ENCODE measurements at places on chromosomes 7 and 10. TPM values are rescaled to one million over a fixed set of nuclear protein-coding genes. Genes with fewer than 3 reads are reported as not detected.
A peak's percentile ranks its signal among the peaks of the same experiment; 100 is the strongest.

Gene PITRM1
- total RNA-seq: 63.5 TPM

Gene MMP21
- total RNA-seq: not detected

Gene SPOCK2
- total RNA-seq: 4.8 TPM

Gene C7orf57
- total RNA-seq: 3.2 TPM

GRCh38 chr7:28448708-28449107 lies 36.4 kb downstream of the CREB5 start:
- no peak overlapping the region for H3K4me3 ChIP-seq
- peaks cover 30% of the 10 kb centered on the region for H3K27me3 ChIP-seq
- H3K27ac ChIP-seq: no peak overlapping the region
- H3K4me1 ChIP-seq: no peaks in the 10 kb centered on the region
- no peak for DNase-seq

DNA sequence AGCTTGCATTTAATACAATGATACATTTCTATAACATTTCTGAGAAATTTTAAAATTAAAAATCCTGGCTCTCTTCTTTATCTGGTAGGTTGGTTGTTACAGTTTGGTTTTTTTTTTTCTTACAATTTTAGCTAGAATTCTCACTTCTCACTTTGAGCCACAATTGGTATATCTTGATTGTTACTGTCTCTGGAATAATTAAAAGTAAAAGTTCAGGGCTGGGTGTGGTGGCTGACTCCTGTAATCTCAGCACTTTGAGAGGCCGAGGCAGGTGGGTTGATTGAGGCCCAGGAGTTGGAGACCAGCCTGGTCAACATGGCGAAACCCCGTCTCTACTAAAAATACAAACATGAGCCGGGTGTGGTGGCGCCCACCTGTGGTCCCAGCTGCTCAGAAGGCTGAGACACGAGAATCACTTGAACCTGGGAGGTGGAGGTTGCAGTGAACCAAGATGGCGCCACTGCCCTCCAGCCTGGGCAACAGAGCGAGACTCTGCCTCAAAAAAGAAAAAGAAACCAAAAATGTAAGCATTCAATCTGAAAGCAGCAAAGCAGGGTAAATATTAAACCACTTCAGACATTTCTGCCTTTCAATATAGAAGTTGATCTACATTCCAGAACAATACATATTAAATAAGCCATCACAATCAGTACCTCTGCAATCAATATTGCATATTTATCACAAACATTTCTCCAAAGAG lies 88.6 kb upstream of the PFKP start:
- no peak overlapping the region for H3K4me3 ChIP-seq
- DNase-seq: no peak
- no peaks in the 10 kb centered on the region for H3K36me3 ChIP-seq
- H3K4me1 ChIP-seq: no peaks in the 10 kb centered on the region

GRCh38 chr10:111837985-111838384 lies 345.6 kb downstream of the GPAM start:
- no peak overlapping the region for H3K4me3 ChIP-seq
- DNase-seq: no peak
- no peaks in the 10 kb centered on the region for H3K4me1 ChIP-seq
- H3K27me3 ChIP-seq: no peaks in the 10 kb centered on the region
- no peaks in the 10 kb centered on the region for H3K36me3 ChIP-seq
- no peak overlapping the region for H3K27ac ChIP-seq

DNA sequence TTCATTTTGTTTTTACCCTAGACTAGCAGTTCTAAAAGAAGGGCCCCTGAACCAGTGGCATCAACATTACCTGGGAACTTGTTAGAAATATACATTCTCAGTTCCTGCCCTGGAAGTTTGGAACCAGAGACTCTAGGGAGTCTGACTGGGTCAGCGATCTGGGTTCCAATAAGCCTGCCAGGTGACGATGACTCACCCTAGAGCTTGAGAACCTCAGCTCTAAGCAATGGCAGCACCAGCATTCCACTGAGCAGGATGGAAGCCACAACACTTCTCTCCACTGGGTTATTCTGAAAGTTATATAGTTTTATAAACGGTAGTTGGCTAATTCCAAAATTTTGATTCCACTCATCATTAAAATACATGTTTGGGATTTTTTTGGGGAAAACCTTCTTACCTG lies 97.0 kb upstream of the AMPH start:
- no peak for DNase-seq
- H3K4me1 ChIP-seq: no peaks in the 10 kb centered on the region
- H3K27me3 ChIP-seq: no peaks in the 10 kb centered on the region
- H3K27ac ChIP-seq: no peak overlapping the region
- no peak overlapping the region for H3K4me3 ChIP-seq
- H3K36me3 ChIP-seq: no peaks in the 10 kb centered on the region

- no peak for DNase-seq
- no peaks in the 10 kb centered on the region for H3K4me1 ChIP-seq
- H3K27ac ChIP-seq: no peak overlapping the region
- no peaks in the 10 kb centered on the region for H3K36me3 ChIP-seq
- H3K4me3 ChIP-seq: no peak overlapping the region
Measured at GRCh38 chr10:109040622-109041021, 882.7 kb downstream of the XPNPEP1 start.

DNA sequence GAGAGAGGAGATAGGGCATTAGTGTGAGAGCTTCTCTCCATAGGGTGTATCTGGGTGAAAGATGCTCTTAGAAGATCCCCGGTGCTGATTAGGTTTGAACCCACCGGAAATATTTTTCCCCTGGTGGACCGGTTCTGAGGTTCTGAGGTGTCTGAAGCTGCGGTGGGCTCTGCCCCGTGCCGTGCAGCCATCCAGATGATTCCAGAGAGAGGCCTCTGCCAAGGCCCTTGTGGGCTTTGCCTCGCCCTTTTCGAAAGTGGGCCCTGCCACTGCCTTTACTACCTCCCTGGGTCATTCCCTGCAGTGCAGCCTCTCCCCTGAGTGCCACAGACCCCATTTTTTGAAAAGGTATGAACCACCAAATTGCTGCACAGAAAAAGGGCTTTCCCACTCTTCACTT lies 2.8 kb downstream of the GIMAP8 start:
- no peak overlapping the region for H3K4me3 ChIP-seq
- H3K27ac ChIP-seq: no peak overlapping the region
- no peaks in the 10 kb centered on the region for H3K36me3 ChIP-seq
- H3K27me3 ChIP-seq: peaks cover 6% of the 10 kb centered on the region
- DNase-seq: no peak

DNA sequence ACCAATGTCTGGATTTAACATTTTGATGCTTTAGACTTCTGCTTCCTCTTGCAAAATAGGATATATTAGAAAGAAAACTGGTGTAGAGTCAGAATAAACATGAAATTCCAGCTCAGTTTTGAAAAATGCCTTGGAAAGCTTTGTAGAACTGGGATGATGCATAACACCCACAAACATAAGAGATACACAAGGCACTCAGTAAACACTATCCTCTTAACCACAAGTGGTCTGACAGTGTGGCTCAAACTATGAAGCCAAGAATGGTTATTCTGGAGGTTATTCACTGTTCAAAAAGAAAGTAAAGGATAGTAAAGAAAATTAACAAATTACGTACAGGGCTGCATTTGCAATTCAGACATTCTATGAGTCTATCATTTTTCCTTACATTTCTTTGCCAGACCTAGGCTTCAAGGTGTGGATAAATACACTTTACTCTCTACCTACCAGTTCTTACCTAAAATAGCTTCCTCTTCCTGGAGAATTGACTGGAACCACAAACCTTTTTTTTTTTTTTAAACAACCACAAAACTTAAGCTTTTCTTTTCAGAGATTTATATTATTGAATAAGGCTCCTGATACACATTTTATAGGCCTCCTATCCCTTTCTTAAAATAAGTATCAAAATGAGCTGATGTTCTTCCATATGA lies 9.0 kb upstream of the RSBN1L start:
- H3K27me3 ChIP-seq: no peaks in the 10 kb centered on the region
- H3K27ac ChIP-seq: no peak overlapping the region
- H3K4me1 ChIP-seq: no peaks in the 10 kb centered on the region
- H3K4me3 ChIP-seq: no peak overlapping the region
- H3K36me3 ChIP-seq: no peaks in the 10 kb centered on the region
- no peak for DNase-seq

DNA sequence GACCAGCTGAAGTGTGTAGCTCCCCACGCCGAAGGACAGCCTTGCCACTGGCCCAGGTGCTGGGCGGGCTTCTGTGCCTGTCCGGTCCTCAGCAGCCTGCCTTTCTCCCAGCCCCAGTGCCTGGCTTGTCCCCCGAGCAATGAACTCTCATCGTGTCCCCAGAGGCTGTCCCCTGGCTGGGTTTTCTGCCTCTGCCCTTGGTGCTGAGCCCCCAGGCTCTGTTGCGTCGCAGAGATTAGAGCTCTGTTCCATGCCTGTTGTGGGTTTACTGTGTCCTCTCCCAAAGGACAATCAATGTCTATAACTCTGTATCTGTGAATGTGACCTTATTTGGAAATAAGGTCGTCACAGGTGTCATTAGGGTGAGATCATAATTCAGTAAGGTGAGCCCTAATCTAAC lies 226.1 kb upstream of the SHH start:
- no peak overlapping the region for H3K4me3 ChIP-seq
- H3K4me1 ChIP-seq: no peaks in the 10 kb centered on the region
- no peak overlapping the region for H3K27ac ChIP-seq
- no peaks in the 10 kb centered on the region for H3K36me3 ChIP-seq

GRCh38 chr10:96570983-96571964 lies 15.5 kb downstream of the TM9SF3 start:
- peaks cover 10% of the 10 kb centered on the region for H3K36me3 ChIP-seq
- DNase-seq: no peak
- H3K27me3 ChIP-seq: no peaks in the 10 kb centered on the region
- no peaks in the 10 kb centered on the region for H3K4me1 ChIP-seq

DNA sequence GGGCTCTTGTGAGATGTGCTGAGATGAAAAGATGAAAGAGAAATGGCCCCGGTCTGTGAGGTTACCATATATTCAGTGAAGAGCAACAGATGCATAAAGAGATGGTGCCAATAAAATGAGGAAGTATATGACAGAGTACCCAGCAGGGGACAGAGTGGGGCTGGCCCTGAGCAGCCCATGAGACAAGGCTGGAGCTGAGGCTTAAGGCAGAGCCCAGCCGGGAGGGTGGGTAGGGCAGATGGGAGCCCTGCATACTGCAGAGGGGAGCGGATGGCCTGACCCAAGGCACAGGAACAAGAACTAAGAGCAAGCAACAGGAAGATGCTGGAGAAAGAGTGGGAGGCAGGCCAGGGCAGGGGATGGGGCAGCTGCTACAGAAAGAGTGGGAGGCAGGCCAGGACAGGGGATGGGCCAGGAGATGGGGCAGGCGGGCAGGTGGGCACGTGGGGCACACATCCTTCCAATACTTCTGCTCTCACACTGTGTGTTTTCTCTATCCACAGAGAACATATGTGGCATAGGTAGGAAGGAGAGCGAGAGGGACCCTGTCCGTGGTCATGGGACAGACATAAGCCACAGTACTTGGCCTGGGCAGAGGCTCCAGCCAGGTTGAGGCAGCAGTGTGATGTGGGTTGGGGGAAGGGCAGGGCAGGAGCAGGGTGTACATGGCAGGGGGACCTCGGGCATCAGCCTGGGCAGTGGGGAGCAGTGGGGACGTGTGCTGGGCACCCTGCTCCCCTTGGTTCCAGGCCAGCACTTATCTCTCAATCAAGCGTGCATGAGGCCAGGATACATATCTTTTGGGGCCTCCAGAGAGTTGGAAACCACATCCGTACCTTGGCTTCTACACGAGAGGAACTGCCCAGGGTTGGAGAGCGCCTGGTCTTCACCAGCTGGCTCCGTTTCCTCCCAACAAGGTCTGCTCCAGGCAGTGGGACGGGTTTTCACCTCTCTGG lies 91.6 kb upstream of the IKZF1 start:
- no peaks in the 10 kb centered on the region for H3K36me3 ChIP-seq
- no peaks in the 10 kb centered on the region for H3K4me1 ChIP-seq
- no peak overlapping the region for H3K4me3 ChIP-seq
- no peak for DNase-seq
- H3K27ac ChIP-seq: no peak overlapping the region

Gene SPDYE9
- not detected for total RNA-seq

- H3K36me3 ChIP-seq: peaks cover 3% of the 10 kb centered on the region
- peaks cover 7% of the 10 kb centered on the region for H3K4me1 ChIP-seq
- no peak overlapping the region for H3K4me3 ChIP-seq
- H3K27ac ChIP-seq: no peak overlapping the region
- no peaks in the 10 kb centered on the region for H3K27me3 ChIP-seq
Measured at GRCh38 chr10:123013456-123014419, 4.9 kb downstream of the ACADSB start.

- H3K4me3 ChIP-seq: no peak overlapping the region
- no peaks in the 10 kb centered on the region for H3K36me3 ChIP-seq
- no peaks in the 10 kb centered on the region for H3K27me3 ChIP-seq
- no peak overlapping the region for H3K27ac ChIP-seq
- no peak for DNase-seq
Measured at GRCh38 chr10:51344371-51344770, 270.1 kb downstream of the PRKG1 start.

DNA sequence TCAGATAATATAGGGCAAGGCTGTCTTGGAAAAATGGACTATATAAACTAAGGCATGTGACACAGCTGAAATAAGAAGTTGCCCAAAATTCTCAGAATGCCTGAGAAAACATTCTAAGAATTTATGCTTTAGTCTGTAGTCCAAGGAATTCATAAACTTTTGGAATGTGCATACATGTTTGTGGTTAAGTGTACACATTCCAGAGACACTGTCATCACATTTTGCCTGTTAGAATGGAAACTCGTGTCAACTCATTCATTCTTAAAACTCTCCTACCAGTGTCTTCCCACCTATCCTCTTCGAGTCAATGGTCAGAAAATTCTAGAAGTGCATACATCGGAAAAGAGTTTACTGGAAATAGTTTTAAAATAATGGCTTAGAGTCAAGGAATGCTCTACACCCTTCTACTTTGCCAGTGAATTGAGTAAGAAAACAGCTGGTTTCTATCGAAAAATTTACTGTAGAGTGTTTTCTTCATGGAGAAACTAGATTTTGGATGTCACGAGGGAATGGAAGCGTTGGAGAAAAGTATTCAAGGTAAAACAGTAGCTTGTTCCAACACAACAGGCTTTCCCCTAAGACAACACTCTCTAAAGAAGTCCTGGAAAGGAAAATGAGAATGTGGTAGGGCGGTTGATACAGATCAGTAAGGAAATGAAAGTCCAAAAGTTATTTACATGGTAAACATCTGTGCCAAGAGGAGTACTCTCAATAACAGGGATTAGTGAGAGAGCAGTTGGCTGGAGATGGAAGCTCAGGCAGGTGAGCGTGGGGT lies 1177.6 kb upstream of the C7orf33 start:
- H3K27ac ChIP-seq: no peak overlapping the region
- no peaks in the 10 kb centered on the region for H3K27me3 ChIP-seq
- peak; percentile 28 for DNase-seq
- no peaks in the 10 kb centered on the region for H3K36me3 ChIP-seq
- H3K4me3 ChIP-seq: no peak overlapping the region

DNA sequence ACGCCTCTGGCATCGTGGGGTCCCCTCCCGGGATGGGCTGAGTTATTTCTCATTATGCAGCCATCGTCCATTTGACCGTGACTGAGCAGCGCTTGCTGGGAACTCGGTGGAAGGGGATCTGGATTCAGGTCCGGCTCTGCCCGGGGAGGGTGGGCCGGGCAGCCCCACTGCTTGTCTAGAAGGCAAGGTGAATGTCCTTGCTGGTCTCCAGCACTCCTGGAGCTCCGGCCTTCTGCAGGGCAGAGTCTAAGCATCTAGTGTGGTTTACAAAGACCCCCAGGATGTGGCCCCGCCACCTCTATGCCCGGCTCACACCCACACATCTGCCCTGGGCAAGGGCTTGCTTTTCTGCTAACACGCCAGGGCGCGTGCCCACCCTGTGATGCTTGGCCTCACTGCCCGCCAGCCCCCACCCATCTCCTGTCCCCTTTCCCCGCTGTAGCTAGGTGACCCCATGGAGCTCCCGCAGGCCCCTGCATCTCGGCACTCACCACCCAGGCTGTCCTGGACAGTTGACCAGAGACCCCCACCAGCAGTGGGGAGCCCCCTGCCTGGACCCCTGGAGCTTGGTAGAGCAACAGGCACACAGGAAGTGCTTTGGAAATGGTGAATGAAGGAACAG lies 151.0 kb upstream of the CHST15 start:
- H3K36me3 ChIP-seq: no peaks in the 10 kb centered on the region
- H3K27ac ChIP-seq: no peak overlapping the region
- no peak for DNase-seq
- no peaks in the 10 kb centered on the region for H3K27me3 ChIP-seq

Data from Panc1 (cell line).